Cardiac ventricle fibroblast (primary cell): ENCODE measurements at places on chromosomes 2 and 18. TPM values are rescaled to one million over a fixed set of nuclear protein-coding genes. Genes with fewer than 3 reads are reported as not detected.

The HOXD3 gene
- total RNA-seq = not detected in 2 replicates

The NFU1 gene
- 17.2 and 25.9 TPM in 2 replicates for total RNA-seq

The C2orf80 gene
- not detected in 2 replicates for total RNA-seq

The FOXD4L1 gene
- 0.15 TPM in 1 of 2 replicates, not detected in the other for total RNA-seq

The NOL4 gene
- total RNA-seq = not detected in 2 replicates

The ABCG8 gene
- total RNA-seq = not detected in 2 replicates

The PSMA8 gene
- not detected in 2 replicates for total RNA-seq

The HOXD8 gene
- total RNA-seq = 0.62 TPM in 1 of 2 replicates, not detected in the other

The CNGA3 gene
- not detected in 2 replicates for total RNA-seq

The CYB5A gene
- 197 and 251 TPM in 2 replicates for total RNA-seq
